ENCODE measurements at places on chromosomes 11 and 22.

DNA sequence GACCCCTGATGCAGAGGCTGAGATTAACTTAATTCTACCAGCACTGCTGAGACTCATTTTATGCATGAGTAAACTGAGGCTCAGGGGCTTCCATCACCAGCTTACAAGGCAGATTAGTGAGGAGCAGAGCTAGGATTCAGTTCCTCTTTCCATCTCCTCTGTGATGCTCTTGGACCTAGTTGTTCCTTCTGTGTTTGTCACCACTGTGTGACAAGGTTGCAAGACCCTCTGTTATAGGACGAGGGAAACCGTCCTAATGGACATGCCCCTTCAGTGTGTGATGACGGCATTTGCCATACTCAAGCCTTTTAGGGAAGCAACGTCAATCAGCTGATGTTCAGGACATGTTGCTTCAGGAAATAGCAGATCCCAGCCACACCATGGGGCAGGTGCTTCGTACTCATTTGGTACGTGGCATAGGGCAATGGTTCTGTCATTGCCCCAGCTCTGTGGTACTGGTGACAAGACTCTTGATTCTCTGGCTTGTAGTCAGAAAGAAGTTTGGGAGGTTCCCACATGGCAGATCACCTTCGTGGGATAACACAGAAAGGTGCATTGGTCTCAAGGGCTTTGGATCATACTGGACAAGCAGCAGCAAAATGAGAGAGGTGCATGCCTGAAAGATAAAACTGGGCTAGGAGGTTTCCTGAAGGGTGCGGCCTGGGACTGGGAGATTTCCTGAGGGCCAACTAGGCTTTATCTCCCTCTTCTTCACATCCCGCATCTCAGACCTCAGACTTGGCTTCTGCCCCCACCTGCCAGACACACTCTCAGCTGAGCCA is 23.9 kb upstream of the CD44 start:
- no peak for DNase-seq

GRCh38 chr11:9862981-9863380 is 199.1 kb downstream of the SWAP70 start:
- no peak for DNase-seq

DNA sequence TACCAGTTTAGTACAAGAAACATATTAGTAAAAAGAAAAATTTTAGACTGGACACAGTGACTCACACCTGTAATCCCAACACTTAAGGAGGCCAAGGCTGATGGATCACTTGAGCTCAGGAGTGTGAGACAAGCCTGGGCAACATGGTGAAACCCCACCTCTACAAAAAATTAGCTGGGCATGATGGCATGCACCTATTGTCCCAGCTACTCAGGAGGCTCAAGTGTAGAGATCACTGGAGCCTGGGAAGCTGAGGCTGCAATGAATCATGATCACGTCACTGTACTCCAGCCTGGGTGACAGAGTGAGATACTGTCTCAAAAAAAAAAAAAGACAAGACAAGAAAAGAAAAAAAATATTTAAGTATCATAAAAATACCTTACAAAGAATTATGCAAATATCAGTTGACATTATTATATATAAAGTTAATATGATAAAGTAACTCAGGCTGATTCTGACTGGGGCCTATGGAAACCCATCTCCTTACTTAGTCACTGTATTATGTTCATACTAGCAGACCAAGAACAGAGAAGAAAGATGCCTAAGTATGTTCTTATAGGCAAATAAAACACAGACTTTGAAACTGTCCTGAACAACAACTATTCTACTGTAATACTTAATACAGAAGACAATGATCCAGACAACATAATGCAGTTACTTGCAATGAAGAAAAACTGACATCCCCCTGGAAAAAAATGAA is 27.3 kb downstream of the FAM168A start:
- no peak for DNase-seq

DNA sequence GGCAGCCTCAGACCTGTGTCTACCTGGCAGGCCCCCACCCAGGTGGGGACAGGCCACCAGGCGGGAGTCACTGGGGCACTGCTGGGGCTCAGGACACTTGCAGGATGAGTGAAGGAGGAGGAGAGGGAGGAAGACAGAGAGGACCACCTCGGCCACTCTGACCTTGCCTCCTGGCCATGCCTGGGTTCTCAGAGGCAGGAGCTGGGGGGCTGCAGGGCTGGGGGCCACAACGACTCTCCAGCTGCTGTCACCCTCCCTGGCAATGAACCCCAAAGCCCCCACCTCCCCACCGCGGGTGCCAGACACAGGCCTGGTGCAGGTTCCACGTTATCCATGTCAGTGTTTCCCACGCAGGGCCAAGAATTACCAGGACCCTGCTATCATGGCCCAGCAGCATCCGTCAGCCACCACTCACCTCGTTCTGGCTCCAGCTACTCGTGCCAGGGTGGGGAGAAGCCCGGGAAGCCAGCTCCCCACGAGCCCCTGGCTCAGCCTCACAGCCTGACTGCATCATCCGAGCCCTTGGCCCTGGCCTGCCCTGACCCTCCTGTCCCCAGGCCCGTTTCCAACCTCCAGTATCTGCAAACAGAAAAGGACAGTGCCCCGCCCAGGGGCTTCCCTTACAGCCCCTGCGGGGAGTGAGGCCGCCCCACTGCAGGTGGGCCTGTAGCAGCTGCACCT is 62.4 kb downstream of the BRD1 start:
- DNase-seq, result peak; percentile 38

DNA sequence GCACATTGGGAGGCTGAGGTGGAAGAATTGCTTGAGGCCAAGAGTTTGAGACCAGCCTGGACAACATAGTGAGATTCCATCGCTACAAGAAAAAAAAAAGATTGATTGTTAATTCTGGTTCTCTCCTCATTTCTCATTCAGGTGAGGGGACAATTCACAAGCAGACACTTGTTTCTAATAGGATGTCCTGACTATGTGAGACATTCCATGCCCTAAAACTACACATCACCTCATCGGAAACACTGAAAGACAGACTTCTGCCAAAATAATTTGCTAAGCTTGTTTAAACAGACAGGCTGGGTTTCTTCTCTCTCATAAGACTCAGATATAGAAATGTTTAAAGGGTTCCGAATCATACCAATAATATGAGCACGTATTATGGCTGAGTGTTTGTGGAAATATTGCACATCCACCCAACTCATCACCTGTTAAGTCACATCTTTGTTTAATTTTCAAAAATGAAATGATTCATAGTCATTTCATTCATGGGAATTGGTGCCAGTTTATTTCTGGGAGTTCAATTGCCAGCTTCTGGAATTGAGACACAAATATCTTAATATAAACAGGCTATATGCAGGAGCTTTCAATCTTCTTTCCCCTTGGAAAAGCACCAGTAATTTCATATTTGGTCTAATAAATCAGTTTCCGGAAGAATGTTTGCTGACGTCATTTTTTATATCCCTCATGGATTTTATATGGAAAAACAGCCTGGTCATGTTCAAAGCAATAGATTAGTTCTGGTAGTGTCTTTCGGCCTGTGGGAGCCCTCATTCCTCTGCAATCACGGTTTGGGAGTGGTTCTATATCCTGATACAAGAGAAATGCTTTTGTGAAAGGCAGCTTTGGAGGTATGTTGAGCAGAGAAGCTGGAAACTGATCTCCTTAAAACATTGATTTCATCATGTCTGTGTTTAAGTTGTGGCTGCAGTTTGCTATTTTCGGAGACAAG is 87.0 kb downstream of the BDNF start:
- no peak for DNase-seq

- DNase-seq, result no peak
Observed at GRCh38 chr11:86103808-86104207, 34.9 kb upstream of the PICALM start.

DNA sequence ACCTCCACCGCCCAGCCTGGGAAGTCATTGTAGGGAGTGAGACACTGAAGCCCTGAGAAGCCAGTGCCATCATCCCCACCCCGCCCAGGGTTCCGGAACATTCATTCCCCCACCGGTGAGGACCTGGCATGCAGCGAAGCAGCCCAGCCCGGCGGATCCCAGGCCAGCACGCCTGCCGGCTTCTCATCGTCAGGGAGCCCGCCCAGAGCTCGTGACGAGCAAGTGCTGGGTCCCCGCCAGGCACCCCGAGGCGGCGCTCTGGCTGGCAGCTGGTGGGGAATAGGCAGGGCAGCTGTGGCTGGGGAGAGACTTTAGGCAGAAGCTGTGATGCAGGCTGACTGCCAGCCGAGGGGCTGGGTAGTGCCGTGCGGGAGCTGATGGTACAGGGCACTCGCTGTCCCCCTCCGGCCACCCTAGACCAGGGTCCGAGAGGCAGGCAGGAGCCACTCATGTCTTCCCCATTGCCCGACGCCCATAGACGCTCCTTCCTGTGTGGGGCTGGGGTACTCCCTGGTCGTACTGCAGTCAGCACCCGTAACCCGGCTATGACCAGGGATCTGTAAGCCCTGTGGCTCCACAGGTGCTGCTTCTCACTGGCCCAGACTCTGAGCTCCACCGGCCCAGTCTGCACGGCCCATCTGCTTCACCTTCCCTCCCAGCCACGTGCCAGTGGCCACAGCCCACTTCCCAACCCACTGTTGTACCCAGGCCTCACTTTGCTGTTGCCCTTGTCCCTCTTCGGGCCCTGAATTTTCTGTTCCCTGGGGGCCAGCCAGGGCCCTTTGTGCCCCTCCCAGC is 24.5 kb upstream of the CABP7 start:
- no peak for DNase-seq

DNA sequence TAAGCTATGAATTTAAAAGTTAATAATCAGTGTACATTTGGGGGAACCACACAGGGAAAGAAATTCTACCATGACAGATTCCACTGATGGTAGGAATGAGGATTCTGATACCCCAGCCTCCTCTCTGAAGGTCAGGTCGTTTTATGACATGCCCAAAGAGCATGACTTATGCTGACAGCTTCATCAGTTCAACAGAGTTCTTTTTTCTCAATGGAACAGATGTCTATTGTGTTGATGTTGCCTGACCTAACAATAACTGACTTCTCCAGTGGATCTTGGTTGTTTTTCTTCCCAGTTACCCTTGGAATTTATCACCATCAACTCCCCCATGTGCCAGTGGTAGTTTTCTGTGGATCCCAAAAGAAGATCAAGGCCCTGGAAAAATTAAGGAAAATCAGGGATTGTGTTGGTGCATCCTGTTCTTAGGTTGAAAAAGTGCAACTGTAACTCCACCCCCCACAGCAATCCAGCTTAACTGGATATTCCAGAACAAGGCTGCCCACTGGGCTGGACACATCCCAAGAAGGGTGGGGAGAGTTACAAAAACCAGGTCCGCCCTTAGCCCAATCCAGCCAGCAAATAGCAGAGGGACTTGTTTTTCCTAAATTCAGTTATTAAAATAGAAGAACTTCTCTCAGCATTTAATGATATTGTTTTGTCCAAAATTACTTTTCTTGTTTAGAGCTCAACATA is 31.5 kb upstream of the CAT start:
- DNase-seq, result no peak

DNA sequence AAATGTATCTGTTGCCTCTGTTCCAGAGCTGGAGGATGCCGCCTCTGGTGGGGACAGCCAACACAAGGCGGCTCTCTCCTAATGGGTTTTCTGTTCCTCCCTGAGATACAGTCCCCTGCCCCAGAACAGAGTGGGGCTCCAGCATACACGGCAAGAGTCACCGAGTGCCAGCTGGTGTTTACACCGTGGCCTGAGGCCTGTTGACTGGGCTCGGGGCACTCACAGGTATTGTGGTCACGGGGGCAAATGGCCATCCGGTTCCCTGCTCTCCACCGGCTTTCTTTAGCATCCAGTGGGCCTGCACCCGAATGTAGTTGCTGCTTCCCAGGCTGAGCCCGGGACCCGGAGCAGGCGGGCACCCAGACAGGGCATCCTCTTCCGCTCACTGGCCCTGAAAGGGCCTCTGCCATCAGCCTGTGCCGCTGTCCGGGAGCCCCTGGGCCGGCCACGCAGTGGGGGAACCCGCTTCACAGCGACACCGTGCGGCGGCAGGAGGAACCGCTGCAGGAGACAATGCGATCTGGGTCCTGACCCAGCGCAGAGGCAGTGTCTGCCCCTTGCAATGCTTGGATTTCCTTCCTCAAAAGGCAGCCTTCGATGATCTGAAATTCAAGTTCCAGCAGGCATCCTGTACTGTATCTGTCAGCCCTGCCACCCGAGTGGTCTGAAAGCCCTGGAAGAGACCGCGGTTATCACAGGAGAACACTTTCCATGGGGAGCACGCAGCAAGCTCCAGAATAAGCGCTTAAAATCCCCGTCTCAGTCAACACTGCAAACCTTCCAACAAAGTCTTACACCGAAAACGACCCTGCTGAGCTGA is 859 bp upstream of the KRTAP5-5 start:
- peak; percentile 46 for DNase-seq

- no peak for DNase-seq
Observed at GRCh38 chr11:83574519-83574918, 288.4 kb upstream of the CCDC90B start.

GRCh38 chr11:118120793-118121192 is 31.8 kb downstream of the SCN4B start:
- DNase-seq, result no peak

DNA sequence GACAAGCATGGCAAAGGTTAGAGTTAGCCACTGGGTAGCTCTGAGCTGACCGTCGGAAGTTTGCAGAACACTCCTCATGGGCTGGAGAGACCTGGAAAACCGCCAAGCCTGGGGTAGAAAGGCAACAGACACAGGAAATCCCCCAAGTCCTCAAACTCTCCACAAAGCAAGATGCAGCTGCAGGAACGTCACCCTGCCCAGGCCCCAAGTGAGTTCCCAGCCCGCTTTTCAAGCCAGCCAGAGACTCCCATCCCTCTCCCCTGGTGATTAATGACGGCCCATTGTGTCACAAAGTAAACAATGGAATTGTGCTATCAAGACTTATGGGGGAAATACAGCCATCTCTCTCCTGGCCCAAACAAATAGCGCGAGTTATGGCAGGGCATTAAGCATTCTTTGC is 633.0 kb downstream of the TBC1D22A start:
- no peak for DNase-seq

DNA sequence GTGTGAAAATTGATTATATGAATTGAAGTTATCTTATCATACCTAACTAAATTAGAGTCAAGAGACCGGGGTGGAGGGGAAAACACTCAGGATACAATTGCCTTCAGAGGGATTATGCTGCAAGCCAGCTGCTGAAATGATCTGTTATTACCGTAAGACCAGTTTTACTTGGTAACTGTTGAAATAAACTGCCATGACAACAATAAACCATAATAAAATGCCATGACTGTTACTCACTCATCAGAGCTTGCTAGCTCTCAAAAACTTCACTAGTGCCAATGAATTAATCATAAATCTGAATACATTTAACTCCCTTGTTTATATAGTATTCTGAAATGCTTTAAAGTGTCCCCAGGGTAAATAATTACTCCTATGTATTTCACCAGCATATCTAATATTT is 68.2 kb downstream of the CASP12 start:
- DNase-seq, result no peak

Measured in H1 (cell line).